ENCODE measurements at places on chromosomes 5 and 9. TPM values are rescaled to one million over a fixed set of nuclear protein-coding genes. Genes with fewer than 3 reads are reported as not detected.

- no peak for DNase-seq
These were observed 164.3 kb downstream of the MUSK start for GRCh38 chr9:110832926-110833325.

GRCh38 chr9:6955251-6955921, 197.6 kb downstream of the KDM4C start:
- no peak for DNase-seq

DNA sequence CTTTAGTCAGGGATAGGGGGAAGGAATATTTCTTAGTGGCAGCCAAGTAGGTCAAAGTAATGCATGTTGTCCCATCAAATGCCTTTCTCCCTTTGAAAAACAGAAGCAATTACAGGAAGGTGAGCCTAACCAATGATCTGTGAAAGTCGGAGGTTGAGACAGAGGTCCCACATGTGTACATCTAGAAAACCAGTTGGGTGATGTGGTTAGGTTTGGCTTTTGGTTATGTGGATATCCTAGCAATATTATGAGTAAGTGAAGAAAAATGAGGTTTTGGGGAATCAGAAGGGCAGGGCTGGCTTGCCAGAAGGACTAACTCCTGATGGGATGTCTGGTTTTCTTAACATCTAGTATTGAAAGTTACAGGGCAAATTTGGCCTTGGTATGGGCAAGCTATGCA, 63.4 kb upstream of the PALM2AKAP2 start:
- no peak for DNase-seq

DNA sequence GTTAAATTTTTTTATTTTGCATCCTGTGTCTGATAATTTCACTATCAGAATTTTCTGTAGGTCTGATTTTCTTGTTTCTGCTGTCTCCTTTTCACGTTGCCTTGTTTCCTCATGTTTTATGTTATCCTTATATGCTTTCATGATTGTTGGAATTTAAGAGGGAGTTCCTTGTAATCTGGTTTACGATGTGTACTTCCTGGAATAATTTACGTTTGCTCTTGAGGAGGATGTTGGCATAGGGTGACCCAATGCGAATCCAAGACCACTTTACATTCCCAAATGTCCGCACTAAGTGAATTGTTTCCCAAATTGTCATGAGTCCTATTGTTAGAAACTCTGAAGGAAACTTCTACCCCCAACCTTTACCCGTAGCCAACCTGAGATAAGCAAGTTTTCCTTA, 80.3 kb downstream of the ADAMTSL1 start:
- no peak for DNase-seq

GRCh38 chr5:53343187-53343586, 137.2 kb upstream of the FST start:
- no peak for DNase-seq

DNA sequence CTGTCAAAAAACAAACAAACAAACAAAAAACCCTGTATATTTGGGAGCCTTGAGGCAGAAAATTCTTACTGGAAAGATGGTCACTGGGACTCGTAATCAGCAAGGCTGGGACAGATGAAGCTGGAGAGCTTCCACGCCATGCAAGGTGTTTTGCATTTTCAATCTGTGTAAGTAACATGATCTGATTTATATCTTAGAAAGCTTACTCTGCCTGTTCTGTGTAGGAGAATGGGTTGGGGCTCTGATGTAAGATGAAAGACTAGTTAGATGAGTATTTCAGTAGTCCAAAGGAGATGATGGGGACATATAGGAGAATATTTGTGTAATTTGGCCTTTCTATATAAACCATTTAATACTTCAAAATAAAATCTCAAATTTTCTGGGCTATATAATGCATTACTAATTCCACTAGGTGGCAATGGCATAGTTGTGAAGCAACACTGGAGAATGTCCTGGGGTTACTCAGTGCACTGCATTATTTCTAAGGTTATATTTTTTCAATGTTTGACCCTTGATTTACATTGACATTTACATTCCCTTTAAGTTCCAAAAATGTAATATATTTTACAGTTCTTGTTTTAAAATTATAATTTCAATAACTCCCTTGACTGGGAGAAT, 21.9 kb upstream of the FSD1L start:
- DNase-seq: no peak

- DNase-seq: peak; percentile 75
These were observed 7.9 kb downstream of the CMYA5 start for GRCh38 chr5:79697222-79698170.

DNA sequence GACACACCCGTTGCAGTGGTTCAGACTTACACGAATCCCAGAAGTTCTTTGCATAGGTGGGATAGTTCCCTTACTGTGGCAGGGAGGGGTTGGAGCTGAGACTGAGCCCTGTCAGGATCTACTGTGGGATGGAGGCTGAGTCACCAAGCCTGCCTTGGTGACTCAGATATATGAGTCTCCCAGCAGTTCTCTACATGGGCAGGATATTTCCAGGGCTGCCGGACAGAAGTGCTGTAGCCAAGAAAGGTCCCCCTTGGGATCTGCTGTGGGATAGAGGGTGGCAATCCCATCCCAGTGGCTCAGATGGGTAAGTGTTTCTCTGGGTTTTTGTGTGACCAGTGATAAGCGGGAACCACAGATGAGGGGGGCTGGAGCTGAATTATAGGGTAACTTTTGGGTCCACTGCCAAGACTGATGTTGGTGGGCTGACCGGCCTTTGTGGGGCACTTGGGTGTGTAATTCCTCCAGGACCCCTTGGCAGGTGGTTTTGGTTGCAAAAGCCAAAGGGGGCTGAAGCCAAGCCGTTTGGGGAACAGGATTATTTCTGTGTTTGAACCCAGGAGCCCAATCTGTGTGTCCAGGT, 18.7 kb downstream of the XRCC4 start:
- no peak for DNase-seq

GRCh38 chr5:53386341-53386740, 94.1 kb upstream of the FST start:
- DNase-seq: no peak

GRCh38 chr9:27722866-27723265, 149.6 kb upstream of the C9orf72 start:
- DNase-seq: no peak

DNA sequence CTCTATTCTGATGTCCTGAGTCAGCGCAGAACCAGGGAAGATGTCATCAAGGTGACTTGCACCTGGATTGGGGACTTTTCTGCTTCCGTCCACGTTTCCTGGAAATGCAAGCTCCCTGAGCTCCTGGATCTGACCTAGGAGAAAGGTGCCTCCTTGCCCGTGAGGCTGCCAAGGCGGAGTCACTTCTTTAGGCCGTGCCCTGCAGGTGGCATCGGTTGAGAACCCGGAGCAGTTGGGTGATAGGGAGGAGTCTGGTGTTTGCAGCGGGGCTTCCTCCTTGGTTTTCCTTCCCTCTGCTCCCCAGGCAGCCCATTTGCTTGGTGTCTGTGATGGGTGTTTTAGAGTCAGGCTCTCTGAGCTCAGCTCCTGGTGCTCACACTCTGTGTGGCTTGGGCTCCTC, 15.2 kb downstream of the NANS start:
- DNase-seq: no peak

DNA sequence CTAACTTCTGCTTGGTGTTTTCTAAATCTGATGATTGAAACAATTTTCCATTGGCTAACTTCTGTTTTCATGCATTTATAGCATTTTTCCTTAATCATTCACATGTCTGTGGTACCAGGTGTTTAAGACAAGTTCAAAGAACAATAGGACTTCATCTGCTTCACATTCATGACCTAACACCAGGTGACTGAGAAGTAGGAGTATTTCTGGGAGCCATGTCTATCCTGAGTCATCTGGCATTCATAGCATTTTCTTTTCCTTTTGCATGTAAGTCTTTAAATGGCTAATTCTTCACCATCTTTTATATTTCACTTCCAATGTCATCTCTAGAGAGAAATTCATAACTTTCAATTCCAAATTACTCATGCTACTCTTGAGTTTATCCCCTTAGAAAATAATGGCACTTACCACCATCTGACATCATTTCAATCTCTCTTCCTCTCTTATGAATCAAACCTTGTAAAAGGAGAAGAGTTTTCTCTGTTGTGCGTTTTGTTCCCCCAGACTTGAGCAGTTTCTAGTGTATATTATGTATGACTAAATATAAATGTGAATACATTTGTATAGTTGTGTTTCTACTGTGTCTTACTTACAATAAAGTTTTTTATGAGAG, 1196.1 kb upstream of the CDH9 start:
- no peak for DNase-seq

DNA sequence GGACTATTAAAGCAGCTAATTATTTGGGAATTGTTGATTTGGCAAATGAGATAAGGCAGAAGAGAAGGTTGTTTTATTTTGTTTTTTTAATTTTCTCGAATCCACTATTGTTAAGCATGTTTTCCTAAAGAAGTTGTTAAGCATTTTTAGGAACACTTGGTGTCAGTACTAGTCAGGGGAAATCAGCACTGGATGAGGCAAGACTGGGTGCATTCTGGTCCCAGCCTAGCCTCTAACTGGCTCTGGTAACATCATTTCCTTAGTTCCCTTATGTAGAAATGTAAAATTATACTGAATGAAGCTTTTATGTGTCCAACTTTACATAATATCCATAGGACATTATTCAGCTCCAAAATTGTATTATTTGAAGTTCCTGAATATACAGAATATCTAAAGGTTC, 196.1 kb downstream of the PCSK5 start:
- no peak for DNase-seq

DNA sequence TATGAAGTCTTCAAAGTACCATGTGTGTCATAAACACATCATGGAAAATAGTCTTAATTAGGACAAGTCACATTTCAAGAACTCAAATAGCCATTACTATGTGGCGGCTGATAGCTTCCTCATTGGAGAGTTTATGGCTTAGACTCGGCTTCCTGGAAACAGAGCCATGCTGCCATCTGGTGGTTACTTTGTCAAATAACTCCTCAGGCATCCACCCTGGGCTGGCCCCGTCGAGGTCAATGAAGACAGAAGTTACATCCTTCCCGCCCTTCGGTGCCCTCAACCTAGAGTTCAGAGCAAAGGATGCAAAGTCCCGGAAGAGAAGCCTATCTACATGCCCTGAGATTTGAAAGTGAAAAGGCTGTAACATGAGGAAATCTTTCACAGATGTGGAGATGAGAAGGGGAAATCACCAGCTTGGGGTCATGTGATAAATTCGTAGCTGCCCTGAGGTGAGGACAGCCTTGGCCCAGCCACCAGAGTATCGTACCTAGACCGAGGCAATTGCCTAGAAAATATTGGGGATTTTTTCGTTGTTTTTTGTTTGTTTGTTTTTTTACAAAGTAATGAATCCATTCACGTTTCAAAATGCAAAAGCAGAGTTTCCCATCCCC, 45.5 kb upstream of the ZNF169 start:
- peak; percentile 85 for DNase-seq

DNA sequence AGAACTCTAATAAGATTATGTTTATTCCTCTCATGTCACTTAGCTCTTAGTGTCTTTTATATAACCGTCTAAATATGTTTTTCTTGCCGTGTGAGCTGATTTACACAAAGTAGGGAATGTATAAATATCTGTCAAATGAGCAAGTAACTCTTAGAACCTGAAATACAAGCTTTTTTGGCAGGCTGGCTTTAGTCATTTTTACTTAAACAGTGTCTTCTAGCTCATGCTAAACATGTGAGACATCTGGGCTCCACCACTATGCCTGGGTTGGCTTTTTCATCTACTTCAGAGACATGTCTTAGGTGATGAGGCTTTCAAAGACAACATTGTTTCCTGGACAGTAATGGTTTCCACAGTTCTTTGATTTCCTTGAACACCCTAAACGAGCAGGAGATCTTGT, 137.2 kb upstream of the ZNF608 start:
- DNase-seq: no peak

DNA sequence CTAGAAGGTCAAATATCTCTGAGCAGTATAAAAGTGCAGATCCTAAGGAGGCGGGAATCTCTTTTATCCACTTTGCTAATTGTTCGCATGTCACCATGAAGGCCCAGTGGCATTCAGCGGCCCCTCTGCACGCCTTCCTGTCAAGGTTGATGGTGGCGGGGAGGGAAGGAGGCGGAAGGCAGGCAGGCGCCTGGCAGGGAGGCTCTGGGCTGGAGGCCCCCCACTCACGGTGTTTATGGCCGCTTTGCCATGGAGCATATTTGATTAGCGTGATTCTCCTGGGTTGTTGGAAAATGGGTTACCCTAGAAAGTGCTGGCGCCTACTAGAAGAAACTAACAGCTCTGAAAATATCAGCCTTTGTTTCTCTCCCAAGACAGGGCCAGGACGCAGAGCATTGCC, 209.6 kb downstream of the FSTL4 start:
- DNase-seq: no peak

DNA sequence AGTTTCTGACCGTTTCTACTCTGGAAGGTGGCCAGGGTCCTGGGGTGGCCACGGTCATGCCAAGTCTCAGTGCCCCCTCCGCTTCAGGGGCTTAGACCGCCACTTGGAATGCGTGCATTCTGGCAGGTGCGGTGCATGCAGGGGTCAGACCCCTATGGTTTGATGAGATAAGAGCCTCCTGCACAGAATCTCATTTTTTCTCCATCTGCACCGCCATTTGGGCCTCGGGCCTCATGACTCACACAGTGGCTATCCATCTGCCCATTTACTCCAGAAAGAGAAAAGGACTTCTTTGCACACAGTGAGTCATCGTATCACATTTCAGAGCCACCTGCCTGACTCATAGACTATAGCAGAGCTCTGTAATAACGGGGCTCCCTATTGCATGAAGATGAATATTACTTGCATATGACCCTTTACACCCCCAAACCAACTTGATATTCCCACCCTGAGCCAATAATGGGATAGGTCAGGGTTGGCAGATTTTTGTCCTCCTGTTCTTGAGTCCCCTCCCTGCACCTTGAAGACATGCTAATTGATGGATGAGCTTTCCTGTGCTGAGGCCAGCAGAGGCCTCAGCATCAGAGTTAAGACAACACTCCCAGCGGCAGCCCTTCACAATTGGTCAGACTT, 157.4 kb downstream of the NR3C1 start:
- DNase-seq: no peak

The CCNJL gene
- polyA plus RNA-seq: 23.6 TPM

The DDX4 gene
- 165 TPM for polyA plus RNA-seq

The NR5A1 gene
- polyA plus RNA-seq: 28.7 TPM

The CCDC152 gene
- 1.4 TPM for polyA plus RNA-seq

The RGS7BP gene
- polyA plus RNA-seq: 0.63 TPM

The DOCK2 gene
- 7.3 TPM for polyA plus RNA-seq

The CTNND2 gene
- 9.1 TPM for polyA plus RNA-seq

The MYO10 gene
- 37.8 TPM for polyA plus RNA-seq

The SPINK4 gene
- not detected for polyA plus RNA-seq

The PNPLA7 gene
- polyA plus RNA-seq: 4.2 TPM

The SLC23A1 gene
- polyA plus RNA-seq: 0.34 TPM

The RNF183 gene
- 7.5 TPM for polyA plus RNA-seq

The FAM78A gene
- 48.0 TPM for polyA plus RNA-seq

The IL5 gene
- 5.4 TPM for polyA plus RNA-seq

The LCN9 gene
- not detected for polyA plus RNA-seq

The IFNA6 gene
- polyA plus RNA-seq: not detected
